ENCODE measurements at places on chromosomes 13 and 19.
A peak's percentile ranks its signal among the peaks of the same experiment; 100 is the strongest.

- DNase-seq, result no peak
These were observed 135.6 kb downstream of the TM9SF2 start for GRCh38 chr13:99636728-99637353.

DNA sequence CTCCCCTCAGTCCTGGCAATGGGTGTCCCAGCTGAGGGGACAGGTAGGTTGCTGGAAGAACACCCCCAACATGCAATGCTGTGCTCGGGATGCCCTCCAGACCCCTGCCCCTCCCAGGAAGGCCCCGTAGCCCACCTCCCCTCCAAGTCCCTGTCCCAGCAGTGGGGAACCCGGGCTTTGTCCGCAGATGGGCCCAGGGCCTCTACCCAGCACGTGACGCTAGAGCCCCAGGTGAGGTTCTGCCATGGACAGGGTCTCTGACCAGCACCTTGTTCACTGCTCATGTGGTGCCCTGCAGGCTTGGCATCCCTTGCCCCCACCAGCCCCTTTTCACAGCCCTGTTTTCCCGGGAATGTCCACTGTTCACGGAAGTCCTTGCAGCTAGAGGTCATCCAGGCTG is 220.0 kb upstream of the SGCG start:
- DNase-seq, result no peak

DNA sequence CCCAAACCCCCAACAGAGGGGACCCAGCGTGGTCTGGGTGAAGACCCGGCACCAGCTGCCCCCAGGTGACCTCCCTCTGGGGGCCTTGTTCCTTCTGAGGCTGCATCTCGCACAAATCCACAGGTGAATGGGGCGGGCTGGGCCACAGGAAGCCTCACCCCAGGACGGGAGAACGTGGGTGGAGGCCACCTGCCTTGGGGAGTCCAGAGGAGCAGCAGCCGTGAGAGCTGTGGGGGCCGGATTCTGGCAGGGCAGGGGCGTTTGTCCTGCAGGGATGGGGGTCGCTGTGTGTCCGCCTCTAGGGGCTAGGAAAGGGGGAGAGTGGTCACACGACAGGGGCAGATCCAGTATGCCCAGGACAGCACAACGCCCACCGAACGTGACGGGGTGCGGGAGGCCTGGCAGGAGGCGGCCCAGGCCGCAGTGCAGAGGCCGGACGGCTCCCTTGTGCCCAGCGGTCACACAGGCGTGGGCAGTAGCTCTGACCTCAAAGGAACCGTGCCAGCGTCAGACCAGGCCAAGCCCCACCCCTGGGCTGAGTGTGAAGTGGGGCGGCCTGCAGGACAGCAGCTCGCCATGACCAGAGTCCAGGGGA is 6.7 kb downstream of the POLR2E start:
- DNase-seq, result no peak

DNA sequence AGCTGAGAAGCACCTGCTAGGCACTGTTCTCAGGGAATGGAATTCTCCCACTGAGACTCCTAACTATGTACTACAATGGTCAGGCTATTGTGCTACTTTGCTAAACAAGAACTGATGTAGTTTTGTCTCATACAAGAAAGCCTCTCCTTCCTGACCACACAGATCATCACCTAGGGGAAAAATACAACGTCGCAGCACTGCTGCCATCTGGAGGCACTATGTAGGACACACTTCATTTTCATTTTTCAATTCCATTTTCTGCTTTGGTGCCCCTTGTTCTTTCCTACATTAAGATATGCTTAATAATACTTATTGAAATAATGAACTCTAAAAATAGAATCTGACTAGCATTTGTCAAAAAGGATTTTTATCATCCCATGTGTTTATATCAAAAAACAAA is 21.1 kb downstream of the PROSER1 start:
- peak; percentile 32 for DNase-seq

GRCh38 chr19:54376610-54377285 is 12.0 kb upstream of the LAIR1 start:
- no peak for DNase-seq

Data from NCI-H1092 treated with DMSO at 0.1 percent for 48 hours (cell line).